SK-N-SH (cell line): ENCODE measurements at places on chromosomes 7 and 10.

DNA sequence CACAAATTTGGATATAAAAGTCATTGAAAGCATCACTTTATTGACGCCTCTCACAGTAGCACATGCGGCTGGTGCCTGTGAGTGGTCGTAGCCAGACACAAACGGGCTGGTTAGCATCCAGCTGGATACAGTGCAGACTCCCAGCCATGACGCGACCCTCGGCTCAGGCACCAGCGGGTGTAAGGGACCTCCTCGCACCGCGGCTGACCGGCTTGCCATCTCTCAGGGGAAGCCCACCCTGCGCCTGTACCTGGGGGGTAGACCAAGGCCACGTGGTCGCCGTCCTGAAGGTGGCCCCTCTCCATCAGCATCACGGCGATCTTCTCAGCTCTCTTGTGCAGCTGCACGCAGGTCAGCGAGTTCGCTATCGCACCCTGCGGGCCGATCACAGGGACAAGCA, 213.8 kb downstream of the ZMYND11 start:
- DNase-seq, result no peak

DNA sequence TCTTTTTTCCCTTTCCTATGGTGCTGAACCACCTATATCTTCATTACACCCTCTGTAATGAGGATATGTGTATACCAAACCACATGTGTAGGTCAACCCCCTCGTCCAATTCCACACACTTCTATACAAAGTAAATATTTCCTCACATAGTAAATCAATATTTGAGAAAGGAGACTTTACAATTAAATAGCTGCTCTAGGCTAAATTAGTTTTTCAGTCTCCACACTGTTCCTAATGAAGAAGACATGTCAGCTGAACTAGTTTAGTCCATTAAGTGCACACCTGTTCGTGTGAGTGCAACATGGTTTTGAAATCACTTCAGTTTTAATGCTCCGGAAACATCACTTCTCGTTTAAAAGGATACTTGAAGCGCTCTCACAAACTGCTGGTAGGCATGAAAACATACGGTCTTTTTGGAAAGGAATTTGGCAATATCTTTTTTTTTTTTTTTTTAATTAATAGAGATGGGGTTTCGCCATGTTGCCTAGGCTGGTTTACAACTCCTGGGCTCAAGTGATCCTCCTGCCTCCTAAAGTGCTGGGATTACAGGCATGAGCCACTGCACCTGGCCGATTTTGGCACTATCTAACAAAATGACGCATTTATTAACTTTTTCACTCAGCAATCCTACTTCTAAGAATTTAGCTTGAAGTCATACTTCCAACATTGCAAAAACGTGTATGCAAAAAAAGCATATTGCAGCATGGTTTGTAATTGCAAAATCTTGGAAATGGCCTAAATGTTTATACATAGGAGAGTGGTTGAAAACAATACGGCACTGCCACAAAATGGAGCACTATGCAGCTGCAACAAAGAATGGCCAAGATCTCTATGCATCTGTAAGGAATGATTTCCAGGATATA, 2.1 kb upstream of the XRCC2 start:
- no peak for DNase-seq

DNA sequence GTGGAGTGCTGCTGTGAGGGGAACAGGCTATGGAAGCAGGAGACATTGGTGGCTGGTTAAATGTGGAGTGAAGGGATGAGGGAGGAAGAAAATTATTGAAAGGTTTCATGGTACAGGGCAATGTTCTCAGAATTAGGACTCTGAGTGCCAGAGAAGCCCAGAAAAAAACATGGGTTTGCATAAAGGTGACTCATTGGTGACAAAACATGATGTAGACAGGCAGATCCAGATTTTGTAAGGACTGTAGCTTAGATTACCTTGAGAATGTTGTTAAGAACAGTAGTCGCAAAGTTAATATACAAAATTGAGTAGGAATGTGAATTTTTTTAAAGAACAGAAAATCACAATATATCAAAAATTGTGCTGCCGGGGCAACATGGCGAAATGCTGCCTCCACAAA, 134.9 kb upstream of the ZNF438 start:
- no peak for DNase-seq

DNA sequence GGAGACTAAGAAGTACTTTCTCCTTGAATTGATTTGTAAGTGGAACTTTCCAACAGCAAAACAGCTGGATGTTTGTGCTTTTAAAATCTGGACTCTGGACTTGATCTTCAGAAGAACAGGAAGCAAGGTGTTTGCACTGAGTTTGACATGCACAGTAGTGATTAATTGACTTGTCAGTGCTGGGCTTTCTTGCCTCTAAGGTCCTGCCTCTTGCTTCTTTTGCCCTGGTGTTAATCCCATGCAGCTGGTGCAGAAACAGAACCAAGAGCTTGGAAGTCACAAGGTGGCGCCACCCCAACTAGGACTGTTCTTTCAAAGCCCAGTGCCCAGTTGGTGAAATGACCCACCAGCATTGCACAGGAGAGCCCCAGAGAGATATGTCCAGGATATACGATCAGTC, 66.8 kb upstream of the SEPHS1 start:
- peak; percentile 36 for DNase-seq

DNA sequence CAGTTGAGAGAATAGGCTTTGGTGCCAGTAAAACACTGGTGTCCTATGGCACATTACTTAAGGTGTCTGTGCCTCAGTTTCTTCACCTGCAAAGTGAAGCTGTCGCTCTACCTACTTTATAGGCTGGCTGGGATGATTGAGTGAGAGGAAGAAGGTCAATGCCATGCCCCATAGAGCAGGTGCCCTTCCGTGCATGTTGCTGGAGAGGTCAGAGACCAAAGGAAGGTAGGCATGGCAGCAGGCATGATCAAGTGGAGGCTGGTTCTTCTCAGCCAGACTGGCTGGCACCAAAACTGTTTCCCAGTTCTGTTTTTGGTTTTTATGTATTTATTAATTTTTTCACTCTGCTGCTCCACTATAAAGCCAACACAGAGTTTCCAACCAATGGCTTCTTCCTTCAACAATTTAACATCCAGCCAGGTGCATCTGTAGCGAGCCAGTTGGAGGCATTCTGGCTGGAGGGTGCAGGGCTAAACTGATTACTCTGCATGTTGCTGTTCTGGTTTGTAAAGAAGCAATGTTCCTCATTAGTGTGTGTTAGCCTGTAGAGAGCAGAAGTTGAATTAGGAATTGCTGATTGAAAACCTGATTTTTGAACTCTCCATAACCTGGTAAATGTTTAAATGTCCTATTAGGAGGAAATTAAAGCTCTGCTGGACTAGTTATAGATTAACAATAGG, 144.3 kb upstream of the TNS3 start:
- DNase-seq, result peak; percentile 69
